Cerebellar cortex (tissue), 1 donor: ENCODE measurements at places on chromosomes 1 and 21.
A peak's percentile ranks its signal among the peaks of the same experiment; 100 is the strongest.

DNA sequence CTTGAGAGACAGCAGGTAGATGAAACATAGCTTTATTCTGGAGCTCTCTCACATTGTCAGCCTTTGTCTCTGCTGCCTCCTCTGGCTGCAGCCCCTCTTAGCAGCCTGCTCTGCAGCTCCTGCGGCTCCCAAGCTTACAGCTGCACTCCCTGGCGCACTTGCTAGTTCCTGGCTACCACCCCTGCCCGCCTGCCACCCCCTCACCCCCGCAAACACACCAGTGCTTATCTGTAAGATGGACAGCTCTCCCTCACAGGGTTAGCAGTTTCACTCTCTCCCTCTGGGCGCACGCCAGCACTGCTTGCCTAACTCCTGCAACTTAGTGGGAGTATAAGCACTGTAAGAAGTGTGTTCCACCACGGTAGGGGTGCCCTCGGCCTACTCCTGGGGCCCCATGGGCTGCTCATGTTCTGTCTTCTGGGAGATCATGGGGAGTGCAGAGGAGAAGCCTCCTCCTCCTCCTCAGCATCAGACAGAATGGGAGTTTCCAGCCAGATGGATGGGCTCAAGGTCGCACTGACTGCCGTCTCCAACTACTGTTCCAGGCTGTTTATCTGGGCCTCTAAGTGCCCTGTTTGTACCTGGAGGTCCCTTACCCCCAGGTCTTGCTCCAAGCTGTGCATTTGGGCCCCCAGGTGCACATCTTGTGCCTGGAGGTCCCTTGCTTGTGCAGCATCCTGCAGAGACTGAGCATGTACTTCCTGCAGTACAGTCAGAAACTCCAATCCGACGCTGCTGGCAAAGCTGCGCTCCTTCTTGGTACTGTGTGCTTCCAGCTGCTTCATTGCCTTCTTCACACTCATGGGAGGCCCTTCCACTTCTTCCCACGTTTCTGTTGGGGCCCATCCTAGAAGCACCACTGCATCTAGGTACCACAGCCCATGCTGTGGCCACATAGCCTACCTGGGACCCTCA is 1388.1 kb downstream of the AMY1C start:
- peak; percentile 12 for DNase-seq

DNA sequence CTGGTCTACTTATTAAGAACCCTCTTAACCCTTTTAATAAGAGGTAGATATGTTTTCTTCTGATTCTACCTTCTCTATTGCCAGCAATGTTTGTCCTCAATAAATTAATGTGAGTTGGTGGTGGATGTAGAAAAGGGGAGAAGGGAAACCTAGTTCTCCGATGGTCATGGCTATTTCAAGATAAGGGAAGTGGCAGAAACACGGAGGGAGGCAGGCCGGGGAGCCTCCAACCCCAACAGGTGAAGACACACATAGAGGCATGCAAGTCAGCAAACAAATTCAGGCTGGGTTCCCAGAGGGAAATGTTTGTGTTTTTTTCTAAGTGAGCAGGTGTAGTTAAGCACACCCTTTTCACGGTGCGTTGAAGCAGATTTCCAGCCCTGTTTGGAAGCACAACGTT is 31.0 kb upstream of the CLDN14 start:
- no peak for DNase-seq

- DNase-seq: no peak
These were observed 8.4 kb upstream of the USP33 start for GRCh38 chr1:77768006-77768405.

DNA sequence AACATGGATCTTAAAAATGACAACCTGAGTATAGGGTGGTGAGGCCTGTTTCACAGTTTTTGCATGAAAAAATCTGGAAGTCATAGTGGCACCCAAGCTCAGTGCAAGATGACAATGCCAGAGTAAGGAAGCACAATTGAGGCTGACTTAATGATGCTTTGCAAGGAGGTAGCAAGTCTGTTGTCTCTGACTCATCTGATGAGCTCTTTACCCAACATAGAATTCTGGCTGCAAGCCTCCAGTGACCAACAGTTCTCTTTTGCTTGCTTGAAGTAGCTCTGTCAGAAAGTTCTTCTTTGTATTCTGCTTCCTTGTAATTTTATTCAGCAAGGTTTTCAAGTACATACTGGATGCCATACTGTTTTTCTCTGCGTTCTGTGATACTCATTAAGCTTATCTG is 117.1 kb downstream of the FOXD2 start:
- DNase-seq: no peak

- no peak for DNase-seq
These were observed 28.6 kb upstream of the TXLNA start for GRCh38 chr1:32150847-32151246.

GRCh38 chr1:223030871-223031400 is 112.1 kb downstream of the TLR5 start:
- DNase-seq: no peak

DNA sequence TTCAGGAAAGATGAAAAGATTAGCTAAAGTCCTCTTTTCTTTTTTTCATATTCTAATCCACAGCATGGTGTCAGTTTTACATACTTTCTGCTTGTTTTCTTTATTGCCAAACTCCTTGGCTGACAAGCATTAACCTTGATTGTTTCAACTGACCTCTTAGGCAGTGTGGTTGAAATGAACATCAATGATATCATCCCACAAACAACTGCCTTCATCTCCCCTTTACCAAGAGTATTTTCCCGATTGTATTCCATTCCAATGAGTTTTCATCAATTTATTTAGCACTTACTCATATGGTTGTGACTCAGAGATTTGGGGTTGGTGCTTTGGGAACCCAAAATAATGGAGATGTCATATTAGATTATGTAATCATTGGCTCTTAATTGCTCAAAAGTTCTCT is 71.8 kb downstream of the SPAG17 start:
- peak; percentile 63 for DNase-seq

DNA sequence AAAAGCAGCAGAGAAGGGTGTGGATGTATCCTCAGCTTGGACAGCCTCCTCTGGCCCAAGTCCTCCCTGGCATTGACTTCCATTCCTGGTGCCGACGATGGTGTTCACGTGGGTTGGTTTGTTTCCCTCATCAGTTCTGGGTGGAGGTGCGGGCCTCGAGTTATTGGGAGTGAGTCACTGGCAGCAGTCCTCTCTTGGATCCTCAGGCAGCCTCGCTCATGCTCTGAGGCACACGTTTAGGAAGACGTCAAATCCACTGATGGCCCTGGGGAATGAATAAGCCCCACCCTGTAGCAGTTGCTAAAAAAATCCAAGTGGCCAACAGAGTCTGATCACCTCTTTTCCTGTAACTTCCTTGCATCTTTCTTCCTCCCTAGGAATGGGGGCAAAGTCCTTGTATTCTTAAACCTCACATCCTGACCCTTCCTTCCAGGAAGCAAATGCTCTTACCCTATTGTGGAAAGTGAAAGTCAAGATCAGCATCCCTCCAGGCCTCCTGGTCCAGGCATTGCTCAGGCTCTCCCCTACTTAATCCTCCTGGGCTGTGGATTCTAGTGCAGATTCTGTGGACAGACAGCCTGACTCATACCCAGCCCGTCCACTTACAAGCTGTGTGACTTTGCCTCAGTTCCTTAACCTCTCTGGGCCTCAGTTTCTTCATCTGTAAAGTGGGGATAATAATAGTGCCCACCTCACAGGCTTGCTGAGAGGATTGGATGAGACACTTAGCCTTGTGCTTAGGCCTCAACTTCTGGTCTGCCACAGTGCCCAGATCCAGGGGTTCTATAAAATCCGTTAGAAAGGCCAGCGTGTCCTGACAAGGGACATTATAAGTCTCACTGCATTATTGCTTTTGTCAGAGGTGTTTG is 111.1 kb downstream of the TLR5 start:
- no peak for DNase-seq

DNA sequence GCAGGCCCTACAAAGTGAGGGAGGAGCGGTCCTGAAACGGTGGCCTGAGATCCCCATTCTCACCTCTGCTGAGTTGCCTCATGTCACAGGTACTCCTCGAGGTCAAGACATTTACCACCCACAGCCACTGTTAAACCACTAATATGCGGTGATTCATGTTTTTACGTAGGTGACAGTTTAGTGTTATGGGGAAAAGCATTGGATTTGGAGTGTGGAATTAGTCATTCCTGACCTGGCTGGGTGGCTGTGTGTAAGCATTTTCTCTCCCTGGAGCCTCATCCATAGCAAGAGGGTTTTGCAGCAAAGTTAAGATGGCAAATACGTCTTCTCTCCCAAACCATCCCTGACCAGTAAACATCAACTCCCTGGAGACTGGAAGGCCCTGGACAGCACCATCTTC is 57.8 kb upstream of the KCNJ6 start:
- DNase-seq: no peak

GRCh38 chr1:155043793-155044192 is 7.3 kb upstream of the ADAM15 start:
- no peak for DNase-seq

DNA sequence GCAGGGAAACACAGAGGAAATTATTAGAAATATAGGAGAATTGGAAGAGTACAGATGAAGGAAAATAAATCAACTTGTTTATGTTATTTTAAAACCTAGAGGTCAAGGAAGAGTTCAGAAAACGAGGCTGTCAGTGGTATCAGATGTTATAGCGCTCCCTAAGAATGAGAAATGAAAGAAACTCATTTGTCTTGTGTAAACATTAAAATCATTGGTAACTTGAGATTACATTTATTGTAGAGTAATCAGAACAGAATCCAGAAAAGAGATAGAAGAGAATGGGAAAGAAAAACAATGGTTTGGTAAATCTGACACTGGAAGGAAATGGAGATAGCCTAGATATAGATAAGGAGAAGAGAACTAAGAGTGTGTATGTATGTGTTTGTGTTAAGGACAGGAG is 106.4 kb downstream of the ATF6 start:
- DNase-seq: no peak

- DNase-seq: no peak
These were observed 1.8 kb downstream of the CALML6 start for GRCh38 chr1:1916851-1917251.

DNA sequence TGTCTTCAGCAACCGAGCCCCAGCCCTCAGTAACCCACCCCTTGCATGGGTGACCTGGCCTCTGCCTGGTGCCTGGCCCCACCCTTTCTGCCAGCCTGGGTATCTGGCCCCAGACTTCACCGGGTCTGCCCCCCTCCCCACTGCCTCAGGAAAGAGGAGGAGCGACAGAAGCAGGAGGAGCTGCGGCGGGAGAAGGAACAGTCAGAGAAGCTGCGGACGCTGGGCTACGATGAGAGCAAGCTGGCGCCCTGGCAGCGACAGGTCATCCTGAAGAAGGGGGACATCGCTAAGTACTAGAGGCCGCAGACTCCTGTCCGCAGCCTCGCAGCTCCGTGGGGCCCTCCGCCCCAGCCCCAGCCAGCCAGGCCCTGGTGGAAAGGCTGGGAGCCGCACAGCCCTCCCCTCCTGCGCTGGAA is 6.1 kb downstream of the TNFRSF25 start:
- DNase-seq: no peak

- no peak for DNase-seq
These were observed 3.4 kb downstream of the TMEM240 start for GRCh38 chr1:1536938-1537546.

DNA sequence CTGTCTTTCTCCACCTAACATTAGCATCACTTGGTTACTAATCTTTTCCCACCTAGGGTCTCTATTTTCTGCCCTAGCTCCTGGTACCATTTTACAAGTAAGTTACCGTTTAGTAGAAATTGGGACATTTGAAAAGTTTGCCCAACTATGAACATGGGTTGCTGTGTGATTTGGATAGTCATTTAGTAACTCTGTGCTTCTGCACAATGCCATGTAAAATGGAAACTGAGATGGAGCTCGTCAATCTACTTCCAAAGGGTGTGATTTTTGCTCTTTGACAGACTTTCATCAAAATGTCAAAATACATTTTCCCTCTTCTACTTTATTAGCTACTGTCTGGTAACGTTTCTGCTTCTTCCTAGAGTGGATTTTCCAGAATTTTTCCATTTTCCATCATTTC is 381.5 kb upstream of the B3GALT2 start:
- DNase-seq: no peak

GRCh38 chr1:224264321-224264720 is 65.7 kb downstream of the NVL start:
- DNase-seq: no peak
